CD4-positive, alpha-beta T cell treated with Interferon gamma for 1 hour (primary cell): ENCODE measurements at places on chromosomes 7 and 10.

DNA sequence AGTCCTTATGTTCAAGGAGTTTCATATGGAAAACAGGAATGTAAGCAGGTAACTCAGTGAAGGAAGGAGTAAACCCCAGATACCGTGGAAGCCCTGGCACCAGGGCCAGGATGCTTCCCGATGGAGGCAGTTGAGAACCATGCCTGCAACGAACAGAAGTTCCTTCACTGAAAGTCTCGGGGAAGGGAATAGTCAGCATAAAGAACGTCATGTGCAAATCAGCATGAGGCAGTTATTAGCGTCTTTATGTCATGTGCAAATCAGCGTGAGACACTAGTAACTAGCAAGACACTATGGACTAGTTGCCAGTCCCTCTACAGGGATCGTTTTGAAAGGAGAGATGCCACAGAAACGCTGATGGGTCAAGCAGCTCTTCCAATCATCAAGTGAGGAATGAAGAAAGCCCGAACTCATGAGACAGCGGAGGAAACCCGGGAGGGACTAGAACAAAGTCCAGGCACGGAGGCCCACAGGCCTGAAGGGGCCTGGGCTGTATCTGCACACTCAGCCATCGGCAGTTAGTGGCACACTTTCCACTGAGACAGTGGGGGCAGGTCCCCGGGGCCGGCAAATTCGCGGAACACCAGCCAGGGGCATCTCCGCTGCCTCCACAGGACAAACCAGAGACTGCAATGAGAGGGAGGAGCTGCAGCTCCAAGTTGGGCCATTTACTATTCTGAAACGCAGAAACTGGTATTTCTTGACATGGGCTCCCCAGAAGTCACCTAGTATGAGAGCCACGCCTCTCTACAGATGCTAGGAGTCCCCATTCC is 109.6 kb downstream of the SFMBT2 start:
- DNase-seq, result no peak

GRCh38 chr10:84497978-84498377 is 169.6 kb downstream of the CCSER2 start:
- DNase-seq, result no peak

DNA sequence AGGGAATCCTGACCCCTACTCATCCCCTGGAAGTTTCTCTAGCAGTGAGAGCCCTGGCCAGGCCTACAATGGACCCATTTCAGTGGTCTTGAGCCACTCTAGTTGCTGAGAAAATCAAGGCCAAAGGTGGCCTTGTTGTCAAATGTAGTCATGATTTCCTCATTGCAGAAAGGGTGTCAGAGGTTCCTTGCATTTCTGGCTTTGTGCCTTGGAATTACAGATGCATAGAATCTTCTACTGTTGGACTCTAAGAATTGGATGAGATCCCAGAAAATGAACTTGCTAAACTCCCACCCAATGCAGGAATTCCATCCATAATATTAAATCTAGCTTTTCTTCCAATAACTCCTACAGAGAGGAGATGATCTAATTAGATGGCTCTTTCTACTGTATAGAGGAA is 12.2 kb downstream of the CPA2 start:
- DNase-seq, result no peak

- no peak for DNase-seq
Measured at GRCh38 chr10:69213591-69214311, 6.4 kb upstream of the HKDC1 start.

GRCh38 chr10:50567384-50567783 is 56.4 kb downstream of the SGMS1 start:
- no peak for DNase-seq
